Stimulated activated naive CD8-positive, alpha-beta T cell treated with anti-CD3 and anti-CD28 coated beads, Interleukin-15, Interleukin-2, amounts not matched to agents 100 U/mL and 50 U/mL, for 24 hours (primary cell): ENCODE measurements at places on chromosomes 3 and 15.

GRCh38 chr3:177141899-177142646 lies 55.2 kb downstream of the TBL1XR1 start:
- DNase-seq, result no peak

DNA sequence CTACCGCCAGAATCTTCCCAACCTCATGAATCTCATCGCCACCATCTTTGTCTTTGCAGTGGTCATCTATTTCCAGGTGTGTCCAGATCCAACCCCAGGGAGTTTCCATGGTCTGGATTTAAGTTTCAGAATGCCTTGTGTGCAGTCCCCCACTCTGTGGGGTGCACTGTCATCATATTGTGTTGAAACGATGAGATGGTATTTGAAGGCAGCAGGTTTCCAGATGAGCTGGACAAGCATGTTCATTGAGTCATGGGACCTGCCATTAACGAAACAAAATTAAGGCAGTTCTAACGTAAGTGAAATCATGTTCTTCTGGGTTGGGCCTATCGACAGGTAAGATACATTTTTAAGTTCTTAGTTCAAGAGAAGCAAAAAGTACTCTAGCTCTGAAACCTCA lies 12.7 kb downstream of the SEC61A1 start:
- no peak for DNase-seq

DNA sequence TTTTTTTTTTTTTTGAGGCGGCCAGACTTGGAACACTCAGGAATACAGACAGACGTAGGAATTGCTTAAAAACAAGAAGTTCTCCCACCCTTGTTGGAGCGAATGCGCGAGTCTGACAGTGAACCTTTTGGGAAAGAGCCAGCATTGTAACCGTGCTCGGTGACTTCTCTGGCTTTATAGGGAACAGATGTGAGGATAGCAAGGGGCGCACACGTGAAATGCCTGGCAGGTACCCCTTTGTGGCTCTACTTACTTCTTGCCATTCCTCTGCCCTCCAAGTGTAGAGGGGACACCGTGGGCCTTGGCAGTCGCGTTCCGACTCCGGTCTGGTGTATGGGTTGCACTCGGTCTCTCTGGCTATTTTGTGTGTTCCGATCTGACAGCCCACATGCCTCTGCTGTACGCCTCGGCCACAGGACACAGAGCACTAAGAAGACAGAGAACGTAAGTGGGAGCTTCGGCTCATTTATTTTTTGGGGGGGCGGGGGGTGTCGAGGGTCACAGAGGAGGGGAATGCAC lies 126.4 kb downstream of the ADAMTS9 start:
- no peak for DNase-seq

- DNase-seq, result no peak
These were observed 808 bp downstream of the GK5 start for GRCh38 chr3:142224482-142225072.

DNA sequence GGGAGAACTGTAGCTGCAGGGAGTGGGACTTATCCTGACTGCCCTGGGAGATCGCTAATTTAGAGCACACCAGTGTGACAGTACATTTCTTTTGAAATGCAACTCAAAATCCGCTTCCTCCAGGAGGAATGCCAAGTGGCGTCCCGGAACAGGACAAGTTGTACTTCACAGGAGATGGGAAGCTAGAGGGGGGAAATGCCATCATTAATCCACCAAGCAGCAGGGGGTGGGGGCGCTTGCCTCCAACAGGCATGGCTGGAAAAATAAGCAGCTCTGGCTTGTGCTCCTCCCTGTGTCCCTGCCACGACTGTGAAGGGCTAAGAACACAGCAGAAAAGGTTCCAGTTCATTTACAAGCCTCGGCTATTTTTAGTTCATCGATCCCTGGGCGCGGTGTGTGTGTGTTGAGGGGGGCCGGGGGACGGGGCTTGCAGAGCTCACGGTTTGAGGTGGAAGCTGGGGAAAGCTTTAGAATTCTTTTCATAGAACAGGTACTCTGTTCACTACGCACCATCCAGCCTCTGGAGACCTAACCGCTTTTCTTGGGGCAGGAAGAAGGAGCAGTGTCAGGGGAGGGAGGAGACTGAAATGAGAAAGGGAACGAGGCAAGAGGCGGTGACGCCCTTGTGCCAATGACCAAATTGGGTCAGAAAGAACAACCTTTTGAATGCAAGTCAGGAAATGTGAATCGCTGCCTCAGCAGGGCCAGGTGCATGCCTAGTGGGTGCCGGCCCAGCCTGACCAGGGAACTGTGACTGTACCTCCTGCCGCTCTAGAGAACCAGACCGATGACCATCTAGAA lies 51.8 kb upstream of the DGKG start:
- DNase-seq, result peak; percentile 14

DNA sequence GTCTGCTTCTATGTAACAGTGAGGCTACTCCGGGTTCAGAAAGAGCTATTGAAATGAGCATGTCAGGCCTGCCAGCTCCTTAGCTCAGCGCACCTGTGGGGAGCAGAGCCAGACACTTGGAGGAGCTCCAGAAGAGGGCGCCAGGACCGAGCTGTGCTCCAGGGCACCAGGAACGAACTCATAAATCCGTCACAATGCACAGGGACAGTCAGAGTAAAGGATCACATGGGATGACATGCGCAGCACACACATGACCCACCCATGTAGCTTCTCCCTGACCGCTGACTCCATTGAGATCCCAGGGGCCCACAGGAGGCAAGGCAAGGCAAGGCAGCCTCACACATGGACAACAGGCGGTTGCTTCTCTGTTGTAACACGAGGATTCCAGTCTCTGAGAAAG lies 26.0 kb upstream of the GNB5 start:
- DNase-seq, result peak; percentile 24

GRCh38 chr3:181735911-181736310 lies 24.2 kb downstream of the SOX2 start:
- DNase-seq, result no peak

DNA sequence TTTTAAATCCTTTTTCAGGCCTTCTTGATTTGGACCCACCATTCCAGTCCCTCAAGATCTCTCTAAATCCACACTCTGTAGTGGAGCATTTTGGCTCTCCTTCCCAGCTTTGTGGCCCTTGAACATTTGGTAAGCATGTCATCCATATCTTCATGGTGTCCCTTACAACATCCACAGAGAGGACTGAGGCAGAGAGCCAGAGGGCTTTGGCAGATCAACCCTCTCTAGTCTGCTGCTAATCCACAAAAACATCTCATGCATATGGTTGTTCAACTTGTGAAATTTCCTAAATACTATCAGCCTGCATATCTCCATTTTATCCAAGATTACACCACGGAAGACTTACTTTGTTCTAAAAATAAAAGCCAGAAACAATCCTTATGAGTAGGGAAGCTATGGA lies 23.2 kb downstream of the THRB start:
- no peak for DNase-seq

DNA sequence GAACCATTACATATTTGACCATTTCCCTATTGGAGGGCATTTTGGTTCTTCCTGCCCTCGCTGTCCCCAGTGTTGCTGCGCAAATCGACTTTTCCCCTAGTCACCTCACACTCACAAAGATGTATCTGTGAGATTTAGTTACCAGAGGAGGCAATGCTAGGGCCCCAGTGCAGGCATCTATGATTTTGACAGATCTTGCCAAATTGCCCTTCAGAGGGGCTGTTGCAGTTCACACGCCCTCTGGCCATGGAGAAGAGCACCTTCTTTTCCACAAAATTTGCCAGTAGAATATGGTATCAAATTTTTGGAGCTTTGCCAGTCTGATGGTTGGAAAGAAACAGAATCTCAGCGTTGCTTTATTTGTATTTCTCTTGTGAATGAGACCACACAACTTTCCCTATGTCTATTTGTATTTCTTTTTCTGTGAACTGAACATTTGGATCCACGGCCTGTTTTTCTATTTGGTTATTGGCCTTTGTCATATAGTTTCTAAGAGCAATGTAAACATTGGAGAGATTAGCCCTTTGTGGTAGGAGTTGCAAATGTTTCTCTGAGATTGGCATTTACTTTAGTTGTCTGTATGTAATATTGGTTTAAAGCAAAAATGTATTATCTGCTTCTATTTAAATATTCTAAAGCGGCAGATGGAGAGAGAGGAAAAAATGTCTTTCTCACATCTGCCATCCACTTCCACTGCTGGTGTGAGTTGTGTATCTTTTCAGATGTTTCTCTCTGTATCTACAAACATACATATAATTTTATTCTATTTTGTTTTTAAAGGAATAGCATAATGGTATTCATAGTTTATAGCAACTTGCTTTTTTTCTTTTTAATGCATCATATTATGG lies 66.1 kb downstream of the DNASE1L3 start:
- DNase-seq, result no peak

- DNase-seq, result no peak
These were observed 231.2 kb upstream of the LRTM1 start for GRCh38 chr3:55159016-55159415.

- DNase-seq, result no peak
These were observed 345.6 kb downstream of the GAP43 start for GRCh38 chr3:115968871-115969270.

- DNase-seq, result no peak
These were observed 55.8 kb upstream of the CTNNB1 start for GRCh38 chr3:41143421-41144031.

DNA sequence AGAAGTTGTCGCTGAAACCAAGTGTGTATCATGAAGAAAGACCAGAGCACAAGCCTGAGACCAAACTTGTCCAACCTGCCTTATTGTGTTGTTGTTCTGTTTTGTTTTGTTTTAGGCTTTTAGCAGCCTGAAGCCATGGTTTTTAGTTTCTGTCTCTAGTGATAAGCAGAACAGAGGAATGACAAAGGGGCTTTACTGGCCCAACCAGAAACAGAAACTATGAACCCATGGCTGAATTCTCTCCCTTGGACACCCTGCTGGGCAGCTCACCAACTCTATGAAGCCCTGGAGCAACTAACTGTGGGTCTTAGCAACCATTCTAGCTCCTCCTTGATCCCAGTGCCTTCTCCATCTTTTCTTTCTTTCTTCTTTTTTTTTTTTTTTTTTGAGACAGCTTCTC lies 30.3 kb downstream of the HCLS1 start:
- no peak for DNase-seq

GRCh38 chr3:24047513-24047912 lies 102.4 kb downstream of the NR1D2 start:
- DNase-seq, result no peak
